ENCODE measurements at places on chromosomes 3 and 15. TPM values are rescaled to one million over a fixed set of nuclear protein-coding genes. Genes with fewer than 3 reads are reported as not detected.

DNA sequence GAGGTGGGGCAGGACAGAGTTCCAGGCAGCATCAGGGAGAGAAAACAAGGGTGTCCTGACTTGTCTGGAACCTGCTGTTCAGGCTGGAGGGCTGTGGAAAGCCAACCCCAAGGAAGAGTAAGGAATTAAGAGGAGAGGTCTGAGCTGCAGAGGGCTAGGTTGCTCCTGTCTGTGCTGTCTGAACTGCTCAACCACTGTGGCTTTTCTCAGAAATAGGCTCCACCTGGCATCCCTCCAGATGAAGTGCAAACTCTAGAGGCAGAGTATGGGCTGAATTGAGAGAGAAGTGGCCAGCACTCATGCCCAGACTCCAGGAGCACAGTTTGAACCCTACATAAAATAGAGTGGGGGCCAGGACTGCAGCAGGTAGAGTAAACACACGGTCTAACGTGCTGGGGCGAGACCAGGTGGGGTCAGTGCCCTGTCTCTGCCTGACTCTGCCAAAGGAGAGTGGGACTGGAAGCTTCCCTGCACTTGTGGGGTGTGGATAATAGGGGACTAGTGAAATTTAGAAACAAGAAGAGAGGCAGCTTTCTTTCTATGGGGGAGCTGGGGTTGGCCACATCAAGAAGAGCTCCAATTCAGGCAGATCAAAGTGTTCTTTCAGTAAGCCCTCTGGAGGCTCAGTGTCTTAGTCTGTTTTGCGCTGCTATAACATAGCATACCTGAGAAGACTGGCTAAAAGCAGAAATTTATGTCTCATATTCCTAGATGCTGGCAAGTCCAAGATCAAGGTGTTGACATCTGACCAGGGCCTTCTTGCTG lies 28.0 kb upstream of the MNS1 start:
- DNase-seq = no peak

DNA sequence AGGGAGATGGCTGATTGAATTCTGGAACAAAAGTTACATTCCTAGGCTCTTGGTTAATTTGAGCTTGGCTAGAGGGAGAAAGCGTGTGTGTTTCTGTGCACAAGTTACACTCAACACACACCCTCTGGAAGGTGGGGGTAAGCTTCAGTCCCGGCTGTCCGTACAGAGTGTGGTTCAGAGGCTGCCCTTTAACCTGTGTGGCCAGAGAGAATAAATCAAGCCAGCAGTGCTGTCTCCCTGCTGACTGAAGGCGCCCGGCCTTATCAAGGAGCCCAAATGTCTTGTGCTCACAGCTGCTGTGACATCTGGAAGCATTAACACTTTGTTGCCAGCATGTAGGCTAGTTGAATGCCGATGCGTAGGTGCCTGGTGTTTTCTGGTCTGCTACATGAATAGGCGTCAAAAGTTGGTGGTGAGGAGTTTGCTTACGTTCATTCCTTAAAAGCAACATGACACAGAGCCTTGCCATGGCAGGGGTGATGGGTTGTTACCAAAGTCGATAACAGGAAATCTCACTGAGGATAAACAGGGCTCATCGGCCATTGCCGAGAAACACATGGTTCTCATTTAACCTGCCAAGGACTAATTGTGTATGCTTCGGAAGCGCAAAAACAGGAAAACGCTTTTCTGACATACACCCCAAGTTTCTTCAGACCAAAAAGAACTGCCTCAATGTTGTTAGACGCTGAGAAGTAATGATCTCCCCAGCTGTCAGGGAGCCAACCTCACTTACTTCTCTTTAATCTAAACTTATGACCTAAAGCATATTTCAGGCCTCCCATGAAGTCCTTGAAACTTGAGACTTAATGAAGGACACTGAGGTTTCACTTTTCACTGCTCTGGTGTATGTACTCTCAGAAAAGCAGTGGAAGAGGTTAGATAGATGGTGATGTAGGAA lies 95.8 kb upstream of the CTDSPL start:
- no peak for DNase-seq

DNA sequence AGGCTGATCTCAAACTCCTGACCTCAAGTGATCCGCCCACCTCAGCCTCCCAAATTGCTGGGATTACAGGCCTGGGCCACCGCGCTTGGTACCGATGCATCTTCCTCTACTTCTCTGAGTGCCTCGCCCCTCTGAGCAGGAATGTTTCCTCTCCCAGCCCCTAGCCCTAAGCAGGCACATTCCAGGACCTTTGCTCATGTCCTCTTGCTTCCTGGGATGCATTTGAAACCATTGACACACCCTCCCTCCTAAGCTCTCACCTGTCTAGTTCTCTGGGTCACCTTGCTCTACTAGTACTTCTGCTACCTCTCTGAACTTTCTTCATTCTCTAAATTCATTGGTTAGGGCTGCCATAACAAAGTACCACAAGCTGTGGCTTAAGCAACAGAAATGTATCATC lies 17.9 kb upstream of the UACA start:
- DNase-seq = no peak

DNA sequence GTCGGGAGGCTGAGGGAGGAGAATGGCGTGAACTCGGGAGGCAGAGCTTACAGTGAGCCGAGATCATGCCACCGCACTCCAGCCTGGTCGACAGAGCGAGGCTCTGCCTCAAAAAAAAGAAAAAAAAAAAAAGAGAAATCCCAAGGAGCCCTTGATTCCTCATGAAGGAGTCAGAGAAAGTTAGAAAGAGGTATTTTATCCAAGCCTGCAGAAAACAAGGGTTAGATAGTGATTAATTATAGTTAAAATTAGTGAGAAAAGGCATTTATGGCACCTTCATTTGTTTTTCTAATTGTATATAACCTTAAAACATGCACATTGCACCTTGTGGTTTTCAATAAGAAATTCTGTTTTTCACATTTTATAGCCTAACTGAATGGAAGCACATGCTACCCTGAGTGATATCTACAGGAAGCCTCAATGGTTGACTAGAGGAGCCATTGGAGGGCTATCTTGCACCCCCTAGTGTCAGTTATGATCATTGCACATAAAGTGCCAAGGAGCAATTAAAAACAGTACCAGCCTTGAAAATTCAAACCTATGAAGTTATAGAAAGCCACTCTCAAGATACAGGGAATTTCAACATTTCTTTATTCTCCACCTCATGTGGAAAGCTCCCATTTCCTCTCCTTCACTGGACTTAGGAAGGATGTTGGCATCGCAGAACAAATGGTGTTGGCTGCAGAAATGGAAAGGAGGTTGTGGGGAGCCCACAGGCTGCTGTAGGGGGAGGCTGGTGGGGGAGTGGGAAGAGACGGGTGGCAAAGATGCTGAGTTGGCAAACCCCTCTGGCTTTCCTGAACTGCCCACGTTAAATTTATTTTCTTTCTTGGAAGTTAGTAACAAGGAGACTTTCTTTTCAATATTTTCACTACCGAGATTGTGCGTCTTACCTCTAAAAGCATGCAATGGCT lies 48.5 kb downstream of the ITGA11 start:
- DNase-seq = no peak

GRCh38 chr15:101256757-101257156 lies 4.9 kb upstream of the CHSY1 start:
- no peak for DNase-seq

DNA sequence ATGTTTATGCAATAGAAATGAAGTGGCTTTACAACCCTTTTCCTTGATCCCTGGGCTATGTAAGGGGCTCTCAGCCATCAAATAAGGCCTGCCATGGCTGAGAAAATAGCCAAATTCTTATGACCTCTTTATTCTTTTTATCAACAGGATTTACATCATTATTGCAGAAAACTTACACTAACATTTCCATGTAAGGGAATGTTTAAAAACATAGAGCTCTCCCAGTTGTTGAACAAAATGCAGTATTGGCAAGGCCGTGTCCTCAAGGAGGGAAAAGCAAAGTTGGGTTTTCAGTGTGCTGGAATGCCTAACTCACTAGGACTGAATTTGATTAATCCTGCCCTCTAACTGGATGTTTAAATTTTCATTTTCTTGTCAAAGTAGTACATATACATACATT lies 22.3 kb downstream of the NR2C2 start:
- DNase-seq = no peak

DNA sequence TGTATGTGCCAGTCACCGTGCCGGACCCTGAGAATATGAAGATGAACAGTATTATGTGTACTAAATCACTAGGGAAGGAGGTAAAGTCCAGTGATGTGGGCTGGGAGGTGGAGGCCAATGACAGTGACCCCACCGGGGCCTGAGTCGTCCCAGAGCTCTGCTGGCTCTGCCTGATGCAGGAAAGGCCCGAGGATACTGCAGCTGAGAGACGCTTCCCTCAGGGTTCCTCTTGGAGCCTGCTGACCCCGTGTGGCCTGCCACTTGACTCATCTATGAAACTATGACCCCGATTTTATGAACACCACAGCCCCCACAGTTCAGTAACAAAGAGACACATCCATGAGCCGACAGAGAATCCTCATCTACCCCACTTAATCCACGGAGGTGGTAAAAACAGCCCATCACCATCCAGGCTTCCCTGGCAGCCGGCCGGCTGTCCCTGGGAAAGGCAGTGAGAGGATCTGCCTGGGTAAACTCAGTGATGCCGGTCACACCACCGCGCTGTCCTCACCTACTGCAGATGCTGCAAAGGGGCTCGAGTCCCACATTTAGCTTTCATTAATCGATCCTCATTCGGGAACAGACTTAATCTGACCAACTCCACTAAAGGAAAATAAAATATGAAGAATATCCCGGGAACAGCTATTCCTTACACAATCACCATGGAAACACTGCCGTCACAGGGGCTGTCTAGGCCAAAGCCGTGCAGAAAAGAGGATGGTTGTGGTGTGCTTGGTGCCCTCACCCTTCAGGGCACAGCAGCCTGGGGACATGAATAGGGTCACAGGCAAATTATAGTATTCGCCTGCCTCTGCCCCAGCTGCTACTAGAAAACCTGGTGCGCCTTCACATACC lies 82.9 kb downstream of the ARRDC4 start:
- DNase-seq = no peak

- no peak for DNase-seq
Measured at GRCh38 chr3:142963516-142964448, at the start of gene PAQR9. Gene PAQR9, minus strand, starts transcription at chr3:142963674. Its CDS starts 338 bp downstream, at chr3:142963336.

DNA sequence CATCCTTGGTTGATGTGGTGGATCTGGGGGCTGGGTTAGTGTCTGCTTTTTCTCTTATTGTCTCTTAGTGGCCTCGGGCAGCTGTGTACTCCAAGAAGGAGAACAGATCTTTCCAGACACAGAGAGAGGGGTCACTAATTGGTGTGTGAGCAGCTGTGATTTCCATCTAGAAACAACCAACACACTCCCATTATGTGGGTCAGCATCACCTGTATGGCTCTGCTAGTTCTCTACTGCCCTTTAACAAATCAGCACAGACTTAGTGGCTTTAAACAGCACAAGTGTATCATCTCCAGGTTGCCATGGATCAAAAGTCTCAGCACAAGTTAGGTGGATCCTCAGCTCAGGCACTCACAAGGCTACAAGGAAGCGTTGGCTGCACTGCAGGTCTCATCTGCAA lies 156.8 kb downstream of the LRTM1 start:
- DNase-seq = no peak

- DNase-seq = no peak
Measured at GRCh38 chr3:142904639-142905436, 16.0 kb upstream of the PCOLCE2 start.

DNA sequence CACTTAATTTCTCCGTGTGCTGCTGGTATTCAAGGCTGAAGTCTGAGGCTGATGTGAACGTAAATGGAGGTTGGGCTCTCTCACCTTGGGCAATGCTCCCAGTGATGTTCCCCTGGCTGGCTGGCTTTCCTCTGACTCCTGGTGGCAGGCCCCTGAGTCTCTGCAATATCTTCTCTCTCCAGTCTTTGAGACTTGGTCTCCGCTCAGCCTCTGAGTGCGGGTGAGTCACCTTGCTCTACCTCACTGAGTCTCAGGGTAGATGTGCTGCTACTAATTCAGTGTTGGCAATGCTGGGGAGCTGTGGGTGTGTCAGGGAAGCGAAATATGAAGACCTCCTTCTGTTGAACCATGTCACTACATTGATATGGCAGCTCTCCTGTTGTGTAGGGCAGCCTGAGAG lies 31.3 kb upstream of the TRIM59 start:
- no peak for DNase-seq

Gene MOBP
- total RNA-seq = 0.23 TPM

Gene CCDC13
- 1.3 TPM for total RNA-seq

Gene GOLGA6B
- not detected for total RNA-seq

Gene CFAP100
- total RNA-seq = not detected

Gene ZNF502
- 5.1 TPM for total RNA-seq

Gene CHRNA5
- 0.84 TPM for total RNA-seq

Gene RLBP1
- total RNA-seq = not detected

Gene CA12
- total RNA-seq = 29.7 TPM

Gene PODXL2
- 2.2 TPM for total RNA-seq

Gene TNNC1
- total RNA-seq = 4.7 TPM

Gene ACKR4
- total RNA-seq = 15.5 TPM

Data from aorta (tissue), 5 donors.